ENCODE measurements at places on chromosomes 5 and 9. TPM values are rescaled to one million over a fixed set of nuclear protein-coding genes. Genes with fewer than 3 reads are reported as not detected.

Gene PLEKHG4B
- not detected for total RNA-seq

- no peak for DNase-seq
Observed at GRCh38 chr9:36866840-36867239, 167.2 kb downstream of the PAX5 start.

DNA sequence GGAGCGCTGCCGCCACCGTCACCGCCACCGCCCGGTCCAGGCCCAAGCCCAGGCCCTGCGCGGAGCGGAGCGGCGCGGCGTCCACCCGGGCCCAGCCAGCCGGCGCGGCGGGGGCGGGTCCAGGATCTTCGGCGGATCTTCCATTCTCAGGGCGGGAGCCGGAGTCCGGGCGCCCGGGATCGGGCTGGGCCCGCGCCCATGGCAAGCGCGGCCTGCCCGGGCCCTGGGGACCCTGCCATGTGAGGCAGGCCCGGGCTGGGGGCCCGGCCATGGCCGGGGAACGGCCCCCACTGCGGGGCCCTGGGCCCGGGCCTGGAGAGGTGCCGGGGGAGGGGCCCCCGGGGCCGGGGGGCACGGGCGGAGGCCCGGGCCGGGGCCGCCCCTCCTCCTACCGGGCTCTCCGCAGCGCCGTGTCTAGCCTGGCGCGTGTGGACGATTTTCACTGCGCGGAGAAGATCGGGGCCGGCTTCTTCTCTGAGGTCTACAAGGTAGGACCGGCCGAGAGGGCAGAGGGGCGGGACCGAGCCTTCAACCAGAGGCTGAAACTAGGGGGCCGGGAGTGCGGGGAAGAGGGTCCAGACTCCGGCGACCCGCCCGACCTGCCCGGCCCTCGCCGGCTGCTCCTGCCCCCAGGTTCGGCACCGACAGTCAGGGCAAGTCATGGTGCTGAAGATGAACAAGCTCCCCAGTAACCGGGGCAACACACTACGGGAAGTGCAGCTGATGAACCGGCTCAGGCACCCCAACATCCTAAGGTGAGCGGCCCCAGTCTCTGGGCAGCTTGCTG lies 482 bp downstream of the TESK1 start:
- peak; percentile 3 for DNase-seq

GRCh38 chr5:14008819-14009311 lies 64.4 kb upstream of the DNAH5 start:
- DNase-seq: no peak

Gene CYSRT1
- total RNA-seq: 0.49 TPM

Gene GABRA6
- not detected for total RNA-seq

DNA sequence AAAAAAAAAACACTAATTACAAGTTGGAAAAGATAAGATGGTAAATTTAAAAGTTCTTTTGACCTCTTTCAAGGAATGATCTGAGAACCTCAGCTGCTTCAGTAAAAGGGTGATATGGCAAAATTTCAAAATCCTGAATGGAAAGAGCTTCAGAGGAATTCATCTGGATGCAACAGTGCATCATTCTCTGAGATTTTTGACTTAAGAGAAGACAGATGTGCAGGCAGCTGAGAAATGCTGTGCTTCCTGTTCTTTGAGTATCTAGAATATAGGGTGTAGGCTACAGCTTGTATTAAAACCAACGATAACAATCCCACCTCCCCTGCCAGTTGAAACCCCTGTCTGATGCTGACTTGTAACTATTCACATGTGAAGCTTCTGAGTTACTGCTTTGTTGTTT lies 6.2 kb downstream of the FRMPD1 start:
- DNase-seq: no peak

Gene GPR150
- 0.27 TPM for total RNA-seq

- DNase-seq: no peak
Observed at GRCh38 chr5:54994628-54995027, 9.2 kb upstream of the ESM1 start.

Gene OR13J1
- not detected for total RNA-seq

Gene KIF4B
- not detected for total RNA-seq

- no peak for DNase-seq
Observed at GRCh38 chr9:76720245-76720644, 44.0 kb upstream of the PCA3 start.

GRCh38 chr5:97297704-97298091 lies 114.7 kb upstream of the RIOK2 start:
- peak; percentile 4 for DNase-seq

Gene CNTFR
- total RNA-seq: not detected

GRCh38 chr5:181191526-181192336 lies 13.3 kb downstream of the TRIM7 start:
- DNase-seq: peak; percentile 95

DNA sequence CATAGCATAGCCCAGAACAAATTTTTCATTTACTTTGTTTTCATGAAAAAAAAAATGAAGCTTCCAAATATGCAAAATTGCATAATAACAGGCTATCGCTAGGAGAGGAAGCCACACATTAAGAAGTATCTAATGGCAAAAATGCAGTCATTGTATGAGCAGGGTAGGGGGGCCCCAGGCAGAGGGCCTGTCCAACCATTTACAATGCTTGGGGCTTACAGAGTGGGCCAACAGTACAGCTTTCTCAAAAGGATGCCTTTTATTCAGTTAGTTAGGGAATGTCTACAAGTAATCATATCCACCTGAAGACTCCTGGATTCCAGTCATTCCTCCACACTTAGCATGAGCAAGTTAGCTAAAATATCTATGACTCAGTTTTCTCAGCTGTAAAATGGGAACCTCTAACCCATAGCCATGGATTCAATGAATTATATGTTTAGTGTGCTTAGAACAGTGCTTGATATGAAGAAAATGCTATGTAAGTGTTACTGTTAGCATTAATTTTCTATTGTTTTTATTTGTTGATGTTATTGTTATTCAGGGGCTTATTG lies 117.7 kb downstream of the GAS1 start:
- DNase-seq: peak; percentile 10

GRCh38 chr5:34657274-34657921 lies 1.3 kb downstream of the RAI14 start:
- peak; percentile 63 for DNase-seq

GRCh38 chr5:179166886-179167841 lies 107.0 kb downstream of the ZNF354C start:
- peak; percentile 68 for DNase-seq

Gene NKD2
- total RNA-seq: 0.81 TPM

Gene ECM2
- 23.3 TPM for total RNA-seq

DNA sequence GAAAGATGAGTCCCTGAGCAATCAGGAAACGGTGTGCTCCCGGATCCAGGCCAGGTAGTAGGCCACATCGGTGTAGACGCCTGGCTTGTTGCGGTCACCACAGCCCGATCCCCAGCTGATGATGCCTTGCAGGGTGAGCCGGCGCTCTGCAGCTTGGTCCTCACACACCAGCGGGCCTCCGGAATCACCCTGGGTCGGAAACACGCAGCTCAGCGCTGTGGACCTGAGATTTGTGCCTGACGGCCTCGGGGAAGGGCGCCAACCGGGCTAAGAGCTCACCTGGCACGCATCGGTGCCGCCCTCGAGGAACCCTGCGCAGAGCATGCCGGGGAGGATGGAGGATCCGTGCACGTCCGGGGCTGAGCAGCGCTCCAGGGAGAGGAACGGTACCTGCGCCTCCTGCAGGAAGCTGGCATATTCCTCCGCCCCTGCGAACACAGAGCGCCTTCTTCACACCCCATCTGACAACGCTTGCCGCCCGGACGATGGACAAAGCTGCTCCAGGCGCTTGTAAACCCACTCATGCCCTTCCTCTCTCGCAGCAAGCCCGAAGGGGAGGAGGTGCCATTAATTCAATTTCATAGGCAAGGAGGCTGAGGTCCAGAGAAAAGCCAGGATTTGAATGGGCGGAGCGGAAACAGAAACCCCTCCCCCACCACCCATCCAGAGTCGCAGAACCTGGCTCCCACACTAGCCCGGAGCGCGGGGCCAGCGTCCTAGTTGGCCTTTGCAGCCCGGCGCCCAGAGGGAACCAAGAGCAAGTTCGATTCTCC lies 2.0 kb upstream of the PFN3 start:
- peak; percentile 29 for DNase-seq

DNA sequence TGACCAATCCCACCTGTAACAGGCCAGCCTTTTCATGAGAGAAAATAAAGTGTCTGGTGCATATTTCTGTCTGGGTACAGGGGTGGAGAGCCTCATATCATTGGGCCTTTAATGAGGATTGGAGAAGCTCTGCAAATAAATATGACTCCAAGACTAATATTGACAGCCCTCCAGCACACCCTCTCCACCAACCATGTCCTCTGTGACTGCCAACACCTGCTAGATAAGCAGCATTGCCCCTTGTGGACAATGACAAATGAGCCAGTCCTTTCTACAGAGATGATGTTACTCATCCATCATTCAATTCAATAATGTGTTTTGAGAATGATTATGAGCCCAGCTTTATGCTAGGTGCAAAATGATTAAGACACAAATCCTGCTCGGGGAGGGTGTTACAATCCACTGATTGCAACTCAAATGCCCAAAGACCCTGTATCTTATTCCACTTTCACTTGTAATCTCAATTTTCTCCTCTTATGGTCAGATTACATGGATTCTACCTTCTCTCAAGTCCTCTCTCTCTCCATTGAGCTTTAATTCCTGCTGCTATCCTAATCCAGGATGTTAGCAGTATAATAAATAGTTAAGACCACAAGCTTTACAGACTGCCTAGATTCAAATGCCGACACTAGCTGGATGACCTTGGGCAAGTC lies 2.1 kb upstream of the GFRA3 start:
- no peak for DNase-seq

DNA sequence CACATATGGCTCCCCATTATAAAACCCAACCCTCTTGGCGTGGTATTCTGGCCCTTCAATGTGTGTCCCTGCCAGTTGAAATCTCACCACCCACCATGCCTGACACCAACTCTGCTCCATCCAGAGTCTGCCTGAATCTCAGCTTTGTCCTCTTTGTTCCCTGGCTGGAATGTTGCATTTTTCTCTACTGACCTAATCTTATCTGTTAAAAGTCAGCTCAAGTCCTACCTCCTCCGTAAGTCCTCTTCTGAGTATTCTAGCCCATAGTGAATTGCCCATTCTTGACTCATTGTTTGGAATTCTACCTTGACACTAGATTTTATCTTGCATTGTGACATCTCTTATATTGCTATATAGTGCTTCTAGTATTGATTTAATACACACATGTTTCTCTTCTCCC lies 207.1 kb upstream of the VLDLR start:
- DNase-seq: peak; percentile 63

- DNase-seq: no peak
Observed at GRCh38 chr5:120848883-120849282, 384.8 kb downstream of the PRR16 start.

GRCh38 chr5:77920359-77921058 lies 144.4 kb upstream of the TBCA start:
- DNase-seq: no peak

- DNase-seq: no peak
Observed at GRCh38 chr5:152007653-152008335, 83.1 kb upstream of the GLRA1 start.

Gene GLRA1
- total RNA-seq: not detected

DNA sequence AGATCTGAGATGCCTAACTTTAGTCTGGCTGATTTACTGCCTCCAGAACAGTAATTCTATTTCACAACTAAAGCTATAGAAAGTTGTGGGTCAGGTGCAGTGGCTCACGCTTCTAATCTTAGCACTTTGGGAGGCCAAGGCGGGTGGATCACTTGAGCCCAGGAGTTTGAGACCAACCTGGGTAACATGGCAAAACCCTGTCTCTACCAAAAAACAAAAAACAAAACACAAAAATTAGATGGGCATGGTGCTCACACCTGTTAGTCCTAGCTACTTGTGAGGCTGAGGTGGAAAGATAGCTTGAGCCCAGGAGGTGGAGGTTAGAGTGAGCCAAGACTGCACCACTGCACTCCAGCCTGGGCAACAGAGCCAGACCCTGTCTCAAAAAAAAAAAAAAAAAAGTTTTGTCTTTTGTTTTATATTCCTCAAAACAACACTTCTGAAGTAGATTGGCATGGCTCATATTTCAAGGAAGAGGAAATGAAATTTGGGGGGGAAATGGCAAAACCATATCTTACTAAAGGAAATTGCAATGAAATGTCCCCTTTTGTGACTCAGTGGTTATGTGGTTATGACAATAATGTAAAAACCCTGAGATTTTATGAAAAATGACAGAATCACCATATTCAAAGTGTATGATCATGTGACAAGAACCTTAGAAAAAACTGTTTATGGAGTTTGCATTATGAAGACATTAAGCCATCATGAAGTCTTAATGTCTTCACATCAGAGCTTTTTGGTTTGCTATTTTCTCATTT lies 16.2 kb downstream of the FNBP1 start:
- DNase-seq: no peak

Gene SGCD
- 11.7 TPM for total RNA-seq

- no peak for DNase-seq
Observed at GRCh38 chr9:91156451-91157234, 205.1 kb downstream of the AUH start.

DNA sequence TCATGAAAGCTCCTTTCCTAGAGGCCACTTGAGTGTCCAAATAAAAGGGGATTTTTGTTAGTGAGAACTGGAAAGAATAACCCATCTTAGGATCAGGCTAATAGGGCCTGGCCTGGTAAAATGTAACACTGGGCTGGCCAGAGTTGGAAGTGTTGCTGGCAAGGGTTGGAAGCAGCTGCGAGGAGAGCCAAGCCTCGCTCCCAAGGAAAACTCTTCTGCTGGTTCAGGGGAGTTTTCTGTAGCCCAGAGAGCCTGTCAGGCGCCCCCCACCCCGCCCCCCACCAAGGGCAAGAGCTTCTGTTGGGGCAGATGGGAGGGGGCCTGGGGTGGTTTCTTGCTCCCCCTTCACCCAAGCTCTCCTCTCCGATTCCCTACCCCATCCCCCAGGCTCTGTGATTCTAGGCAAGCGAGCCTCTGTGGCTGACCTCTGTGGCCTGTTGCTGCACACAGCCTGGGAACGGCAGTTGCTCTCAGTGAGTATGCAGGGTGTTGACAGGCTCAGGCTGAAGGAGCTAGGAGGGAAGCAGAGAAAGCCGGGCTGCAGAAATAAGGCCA lies 547.8 kb downstream of the CCDC171 start:
- DNase-seq: peak; percentile 59

- peak; percentile 25 for DNase-seq
Observed at GRCh38 chr5:159262472-159262858, 625 bp upstream of the UBLCP1 start.

GRCh38 chr5:177432839-177433657 lies 6.6 kb downstream of the GRK6 start:
- DNase-seq: no peak

DNA sequence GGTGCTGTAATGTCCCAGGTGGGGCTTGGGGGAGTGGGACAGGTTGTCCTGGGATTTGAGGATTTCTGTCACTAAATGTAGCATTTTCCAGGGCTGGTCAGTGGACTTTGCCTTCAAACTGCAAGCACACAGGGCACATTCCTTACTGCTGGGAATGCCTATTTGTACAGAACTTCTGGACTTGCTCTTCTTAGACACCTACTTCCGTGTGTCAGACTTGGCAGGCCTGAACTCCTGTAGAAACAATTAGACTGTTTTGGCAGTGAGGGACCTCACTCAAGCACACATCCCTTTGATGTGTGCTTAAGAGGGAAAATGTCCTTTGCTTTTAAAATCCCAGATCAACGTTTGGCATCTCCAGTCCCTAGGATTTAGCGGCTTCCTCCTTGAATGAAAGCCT lies 192.2 kb downstream of the PAPPA start:
- DNase-seq: no peak

Gene C9orf40
- total RNA-seq: 9.9 TPM

Gene SLC25A2
- 0.72 TPM for total RNA-seq

Measured in fibroblast of the aortic adventitia (primary cell).